ENCODE measurements at places on chromosomes 2 and 18.

DNA sequence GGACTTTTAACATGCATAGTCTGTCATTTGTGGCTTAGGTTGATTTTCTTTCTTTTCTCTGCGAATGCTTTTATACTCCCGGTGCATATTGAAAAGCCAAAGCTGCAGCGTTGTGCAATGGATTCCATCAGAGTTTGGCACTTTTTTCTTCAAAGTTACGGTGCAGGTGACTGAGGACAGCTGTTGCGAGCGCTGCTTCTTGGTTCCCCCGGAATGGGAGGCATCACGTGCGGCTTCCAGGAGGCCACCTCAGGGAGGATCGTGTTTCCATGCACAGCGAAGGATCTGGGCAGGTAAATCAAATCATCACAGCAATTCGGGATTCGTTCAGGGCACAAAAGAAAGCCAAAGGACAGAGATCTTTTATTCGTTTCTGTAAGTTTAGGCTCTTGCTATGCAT lies 109.6 kb upstream of the ALKAL2 start:
- no peak for DNase-seq

DNA sequence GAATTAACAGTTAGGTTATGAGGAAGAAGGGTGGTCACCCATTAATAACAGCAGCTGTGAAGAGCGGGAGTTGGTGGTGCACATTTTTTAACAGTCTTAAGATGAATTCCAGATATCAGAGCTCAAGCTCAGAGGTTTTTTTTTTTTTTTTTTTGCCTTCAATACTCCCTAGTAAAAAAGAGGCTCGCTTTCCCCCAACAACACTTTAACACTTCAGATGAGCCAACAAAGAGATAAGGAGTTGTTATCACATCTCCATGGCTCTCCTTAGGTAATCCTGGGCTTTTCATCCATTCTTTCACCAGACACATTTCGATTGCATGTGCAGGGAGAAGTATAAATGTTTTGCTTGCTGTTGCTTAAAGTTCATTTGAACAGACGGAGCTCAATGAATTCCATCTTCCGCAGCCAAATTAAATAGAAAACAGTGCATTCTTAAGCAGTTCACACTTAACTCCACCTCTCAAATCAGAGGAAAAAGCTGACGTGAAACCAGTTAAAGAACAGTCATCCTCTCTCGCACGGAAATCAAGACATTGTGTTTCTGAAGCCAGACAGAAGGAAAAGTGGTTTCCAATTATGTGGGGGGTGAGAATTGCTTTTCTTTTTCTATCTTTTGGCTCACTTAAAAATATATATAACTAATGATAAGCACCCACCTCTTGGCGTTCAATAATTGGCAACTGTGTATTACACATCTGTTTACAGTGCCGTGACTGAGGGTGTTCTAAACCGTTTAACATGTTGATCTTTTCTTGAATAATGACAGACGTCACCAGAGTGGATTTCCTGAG lies 118.2 kb downstream of the ZNF521 start:
- no peak for DNase-seq

GRCh38 chr18:27042177-27042576 lies 142.9 kb downstream of the CHST9 start:
- no peak for DNase-seq

- DNase-seq = no peak
Measured at GRCh38 chr2:8661736-8662135, 20.1 kb upstream of the ID2 start.

GRCh38 chr2:51013079-51013932 lies 18.6 kb downstream of the NRXN1 start:
- DNase-seq = peak; percentile 95

- no peak for DNase-seq
Measured at GRCh38 chr2:240127191-240127750, 8.8 kb downstream of the COPS9 start.

DNA sequence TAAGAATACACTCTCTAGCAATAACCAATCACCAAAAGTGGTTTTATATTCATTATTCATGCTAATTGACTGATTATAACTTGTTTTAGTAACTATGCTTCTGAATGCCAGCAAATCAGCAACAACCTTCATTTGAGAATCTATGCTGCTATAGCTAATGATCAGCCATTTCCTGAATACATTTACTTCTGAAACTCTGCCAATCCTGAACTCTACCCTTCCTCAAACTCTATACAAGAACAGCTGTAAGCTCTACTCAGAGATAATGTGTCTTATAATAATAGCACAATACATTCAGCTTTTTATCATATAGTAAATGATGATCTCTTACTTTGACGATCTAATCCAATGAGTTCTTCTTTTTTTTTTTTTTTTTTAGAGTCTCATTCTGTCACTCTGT lies 85.7 kb upstream of the EPAS1 start:
- no peak for DNase-seq

DNA sequence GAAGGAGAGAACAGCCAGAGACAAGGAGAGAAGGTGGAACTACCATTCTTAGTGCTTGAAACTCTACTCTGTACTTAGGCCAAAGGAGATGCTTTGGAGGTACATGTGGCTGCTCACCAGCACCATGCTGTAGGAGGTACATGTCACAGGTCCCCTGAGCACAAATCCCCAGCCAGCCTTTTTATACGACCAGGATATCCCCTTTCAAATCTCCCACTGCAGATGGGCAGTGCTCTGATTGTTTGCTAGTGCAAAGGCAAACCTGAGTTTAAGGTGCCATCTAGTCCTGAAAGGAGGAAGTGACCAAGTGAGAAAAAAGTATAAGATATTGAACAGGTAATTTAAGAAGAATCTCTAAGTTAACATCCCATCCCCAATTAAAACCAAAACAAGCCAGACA lies 17.1 kb upstream of the TTC21B start:
- DNase-seq = no peak

- no peak for DNase-seq
Measured at GRCh38 chr18:79413426-79413825, 17.7 kb downstream of the NFATC1 start.

DNA sequence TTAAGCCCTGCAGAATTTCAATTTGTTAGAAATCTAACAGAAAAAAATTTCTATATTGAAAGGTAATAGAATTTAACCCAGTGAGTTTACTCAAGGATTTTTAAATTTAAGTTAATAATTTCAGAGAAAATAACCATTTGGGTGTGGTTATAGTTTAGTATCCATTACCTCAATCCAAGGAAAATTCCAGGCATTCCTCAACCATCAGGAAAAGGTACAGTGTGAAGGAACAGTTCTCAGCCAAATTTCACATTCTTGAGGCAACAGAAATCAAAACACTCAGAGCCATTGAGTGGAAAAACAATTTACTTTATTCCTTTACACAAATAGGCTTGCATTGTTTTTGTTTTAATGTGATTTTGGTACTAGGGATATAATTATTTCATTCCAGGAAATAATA lies 45.6 kb downstream of the ONECUT2 start:
- DNase-seq = no peak

DNA sequence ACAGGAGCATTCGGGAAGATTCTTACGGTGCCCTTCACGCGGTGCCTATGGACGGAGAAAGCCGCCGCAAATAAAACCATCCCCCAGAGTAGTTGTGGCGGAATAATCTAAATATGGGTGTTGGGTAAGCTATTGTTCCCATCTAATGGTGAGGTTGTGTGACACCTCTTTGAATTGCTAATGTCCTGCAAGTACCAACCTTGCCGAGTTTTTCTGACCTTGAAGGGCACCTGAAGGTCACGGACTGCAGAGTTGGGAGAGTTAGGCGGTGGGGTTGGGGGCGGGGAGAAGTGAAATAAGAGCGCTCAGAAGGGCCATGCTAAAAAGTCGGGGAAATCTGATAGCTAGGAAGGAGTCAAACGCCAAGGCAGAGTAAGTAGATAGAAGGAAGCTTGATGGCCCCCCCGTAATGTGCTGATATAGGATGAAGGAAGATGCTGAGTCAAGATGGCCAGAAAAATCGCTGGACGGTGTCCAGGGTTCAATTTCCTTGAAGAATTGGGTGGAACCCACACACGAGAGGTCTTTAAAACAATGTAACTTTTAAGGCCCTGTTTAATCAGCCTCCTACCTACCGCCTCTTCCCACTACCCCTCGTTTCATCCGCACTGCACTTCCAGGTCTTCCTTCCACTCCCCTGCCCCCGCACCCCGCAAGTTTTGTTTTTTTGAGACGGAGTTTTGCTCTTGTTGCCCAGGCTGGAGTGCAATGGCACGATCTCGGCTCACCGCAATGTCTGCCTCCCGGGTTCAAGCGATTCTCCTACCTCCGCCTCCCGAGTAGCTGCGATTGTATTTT lies 600 bp downstream of the KATNAL2 start:
- DNase-seq = no peak

GRCh38 chr2:7878786-7879482 lies 802.9 kb upstream of the ID2 start:
- DNase-seq = no peak

GRCh38 chr2:3885629-3886628 lies 182.6 kb downstream of the DCDC2C start:
- DNase-seq = no peak
